ENCODE measurements at places on chromosomes 4 and X. TPM values are rescaled to one million over a fixed set of nuclear protein-coding genes. Genes with fewer than 3 reads are reported as not detected.

Gene UGT8
- total RNA-seq, result 11.6 TPM

DNA sequence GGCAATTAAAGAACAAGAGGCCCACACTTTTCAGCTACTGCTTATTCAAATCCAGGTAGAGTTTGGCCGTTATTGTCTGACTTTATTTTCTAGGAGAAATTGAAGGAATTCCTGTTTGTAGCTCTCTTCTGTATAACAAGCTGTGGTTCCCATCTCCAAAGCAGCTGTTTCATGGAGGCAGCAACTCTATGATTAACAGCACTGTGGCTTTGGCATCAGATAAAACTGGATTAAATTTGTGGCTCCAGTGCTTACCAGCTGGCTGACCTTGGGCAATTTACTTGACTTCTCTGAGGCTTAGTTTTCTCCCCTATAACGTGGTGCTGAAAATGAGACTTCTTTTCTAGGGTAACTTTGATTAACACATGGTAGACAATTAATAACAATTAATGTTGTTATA lies 28.1 kb downstream of the SLC30A9 start:
- no peak for DNase-seq

- no peak for DNase-seq
Observed at GRCh38 chr4:144721994-144722393, 76.0 kb downstream of the HHIP start.

- DNase-seq, result no peak
Observed at GRCh38 chr4:31234494-31234893, 514.3 kb downstream of the PCDH7 start.

- DNase-seq, result no peak
Observed at GRCh38 chrX:56726605-56727004, 2.4 kb upstream of the NBDY start.
